Activated CD4-positive, alpha-beta T cell treated with anti-CD3 and anti-CD28 coated beads for 4 hours (primary cell): ENCODE measurements at places on chromosomes 1 and 21.
A peak's percentile ranks its signal among the peaks of the same experiment; 100 is the strongest.

DNA sequence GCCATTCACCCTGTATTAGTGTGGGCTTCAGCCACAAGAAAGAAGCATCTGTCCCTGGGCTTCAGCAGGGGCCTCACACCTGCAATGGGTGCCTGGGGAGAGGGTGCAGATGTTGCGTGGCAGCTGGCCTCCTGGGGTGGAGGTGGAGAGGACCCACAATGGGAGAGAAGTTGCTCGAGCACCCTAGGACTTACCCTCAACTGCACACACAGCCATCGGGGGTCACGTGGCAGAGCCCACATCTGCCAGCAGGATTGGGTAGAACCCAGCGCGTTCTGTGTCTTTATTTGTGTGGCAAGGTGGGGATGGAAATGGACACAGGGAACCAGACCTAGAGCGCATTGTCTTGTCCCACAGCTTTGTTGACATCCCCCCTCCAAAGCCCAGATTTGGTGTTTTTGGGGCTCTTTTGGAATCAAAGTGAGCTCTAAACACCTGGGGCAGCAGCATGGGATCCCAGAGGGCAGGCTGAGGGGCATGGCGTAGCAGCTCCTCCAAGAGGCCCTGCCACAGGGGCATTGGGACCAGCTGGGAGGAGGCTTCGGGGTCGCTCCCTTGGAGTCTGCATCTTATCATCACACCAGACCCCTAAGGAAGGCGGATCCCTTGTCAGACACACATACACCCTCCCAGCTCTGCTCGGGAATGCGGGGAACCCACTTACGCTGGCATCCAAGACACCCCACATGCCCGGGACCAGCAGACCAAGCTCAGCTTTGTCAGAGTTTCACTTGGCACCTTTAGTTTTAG is 5.1 kb downstream of the ABCG1 start:
- DNase-seq = no peak

GRCh38 chr1:79117376-79117775 is 110.8 kb upstream of the ADGRL4 start:
- DNase-seq = no peak

- DNase-seq = peak; percentile 34
Measured at GRCh38 chr1:58785442-58786058, 1.7 kb upstream of the JUN start.

DNA sequence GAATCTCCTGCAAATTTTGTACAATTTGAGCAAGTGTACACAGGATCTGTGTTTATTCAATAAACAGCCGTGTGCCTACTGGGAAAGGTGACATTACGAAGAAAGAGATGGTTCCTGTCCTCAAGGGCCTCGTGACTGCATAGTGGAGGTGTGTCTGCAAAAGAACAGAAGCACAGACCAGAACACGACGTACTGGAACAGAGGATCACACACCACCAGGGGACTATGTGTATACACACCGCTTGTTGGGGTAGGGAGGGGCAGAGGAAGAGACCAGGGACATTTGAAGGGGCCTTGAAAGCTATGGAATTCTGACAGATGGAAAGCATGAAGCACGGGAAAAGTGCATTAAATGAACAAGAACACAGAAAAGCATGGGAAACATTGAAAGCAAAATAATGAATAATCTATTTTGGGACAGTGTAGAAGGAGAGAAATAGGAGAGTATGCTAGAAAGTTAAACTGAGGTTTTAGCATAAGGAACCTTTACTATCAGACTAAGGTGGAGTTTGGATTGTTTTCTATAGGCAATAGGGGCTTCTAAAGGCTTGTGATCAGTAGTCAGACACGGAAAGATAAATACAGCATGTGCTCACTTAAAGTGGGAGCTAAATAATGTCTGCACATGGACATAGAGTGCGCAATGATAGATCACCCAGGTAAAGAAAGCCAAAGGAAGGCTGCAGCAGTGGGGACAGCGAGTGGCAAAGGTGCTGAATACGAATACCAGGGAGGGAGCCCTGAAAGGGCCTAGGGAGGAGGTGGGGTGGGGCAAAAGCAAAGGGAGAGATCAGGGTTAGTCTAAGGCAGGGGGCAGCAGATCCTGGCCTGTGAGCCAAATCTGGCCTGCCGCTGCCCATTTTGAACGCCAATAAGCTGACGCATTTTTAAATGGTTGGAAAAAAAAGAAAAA is 11.0 kb downstream of the JAK1 start:
- DNase-seq = no peak

- DNase-seq = no peak
Measured at GRCh38 chr1:75470448-75470847, 140.5 kb downstream of the SLC44A5 start.
